ENCODE measurements at places on chromosomes 5 and 9.

GRCh38 chr5:22560147-22560546 lies 293.0 kb downstream of the CDH12 start:
- DNase-seq, result peak; percentile 39

- no peak for DNase-seq
These were observed 80.5 kb upstream of the LMX1B start for GRCh38 chr9:126532951-126533925.

DNA sequence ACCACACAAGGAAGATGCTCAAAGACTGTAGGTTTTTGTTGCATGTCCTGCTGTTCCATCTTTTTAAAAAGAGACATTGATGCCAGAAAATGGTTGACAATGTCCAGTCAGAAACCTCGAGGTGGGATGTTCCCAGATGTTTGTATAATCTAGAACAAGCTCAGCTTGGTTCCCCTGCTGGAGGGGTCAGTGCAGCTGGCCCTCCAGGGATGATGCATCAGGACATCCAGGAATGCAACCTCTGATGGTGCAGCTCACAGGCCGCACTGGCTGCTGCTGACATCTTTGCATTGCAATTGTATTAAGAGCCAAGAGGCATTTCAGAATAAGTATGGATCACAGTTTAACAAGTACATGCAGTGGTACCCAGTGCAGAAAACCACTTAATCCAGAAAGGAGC lies 122.4 kb downstream of the MED10 start:
- DNase-seq, result no peak

DNA sequence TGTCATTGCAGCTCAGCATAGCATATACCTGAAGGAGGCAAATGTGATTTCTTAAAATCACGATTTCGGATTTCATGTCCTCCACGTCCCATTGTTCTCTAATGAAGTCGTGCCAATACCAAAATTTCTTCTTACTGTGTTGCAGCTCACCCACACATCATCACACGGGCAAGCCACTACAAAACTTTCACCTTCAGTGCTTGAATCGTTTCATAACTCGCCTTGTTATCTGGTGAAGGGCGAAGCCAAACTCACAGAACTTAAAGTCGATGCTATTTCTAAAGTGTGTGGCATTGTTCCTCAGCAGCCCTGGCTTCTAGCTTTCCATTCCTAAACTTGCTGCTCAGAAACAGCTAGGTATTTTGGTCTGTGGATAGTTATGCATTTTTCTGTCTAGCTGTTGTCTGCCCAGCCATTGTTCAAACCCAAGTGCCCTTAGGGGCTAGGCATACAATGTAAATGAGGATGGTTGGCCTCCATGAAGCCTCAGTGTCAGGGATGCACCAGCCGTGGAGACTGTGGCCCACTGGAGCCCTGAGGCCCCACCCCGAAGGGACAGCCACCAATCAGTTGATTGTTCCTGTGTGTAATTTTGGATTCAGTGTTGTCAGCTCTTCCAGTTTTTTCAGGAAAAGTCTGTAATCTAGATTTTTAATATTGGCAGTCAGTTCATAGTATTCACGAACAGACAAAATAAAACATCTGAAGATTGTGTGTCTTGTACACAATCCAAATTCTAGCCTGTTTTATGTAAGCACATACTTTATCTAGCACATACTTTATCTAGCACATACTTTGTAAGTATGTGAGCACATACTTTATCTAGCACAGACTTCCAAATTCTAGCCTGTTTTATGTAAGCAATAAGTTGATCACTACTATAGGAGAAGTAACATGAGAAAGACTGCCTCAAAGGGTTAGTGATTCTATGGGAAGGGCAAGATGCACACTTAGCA lies 112.8 kb downstream of the DAPK1 start:
- DNase-seq, result no peak

DNA sequence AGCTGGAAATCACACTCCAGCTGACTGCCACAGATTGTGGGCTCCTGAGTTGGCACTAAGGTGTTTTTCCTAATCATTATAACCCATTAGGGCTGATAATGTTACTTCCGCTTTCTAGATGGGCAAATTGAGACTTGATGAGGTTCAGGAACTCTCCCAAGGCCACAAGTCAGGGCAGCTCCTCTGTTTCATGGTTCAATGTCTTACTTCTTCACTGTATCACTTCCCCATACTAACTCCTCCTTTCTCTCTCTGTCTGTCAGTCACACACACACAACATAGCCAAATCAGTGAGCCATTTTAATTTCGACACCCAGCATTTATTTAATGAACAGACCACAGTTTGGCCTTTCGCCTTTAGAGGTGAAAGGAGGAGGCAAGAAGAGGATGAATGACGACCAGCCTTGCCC lies 17.8 kb upstream of the TRAF1 start:
- no peak for DNase-seq

- no peak for DNase-seq
These were observed 519.6 kb downstream of the CTNND2 start for GRCh38 chr5:11384441-11385250.

- no peak for DNase-seq
These were observed 22.4 kb upstream of the CYLC2 start for GRCh38 chr9:102972780-102973179.

DNA sequence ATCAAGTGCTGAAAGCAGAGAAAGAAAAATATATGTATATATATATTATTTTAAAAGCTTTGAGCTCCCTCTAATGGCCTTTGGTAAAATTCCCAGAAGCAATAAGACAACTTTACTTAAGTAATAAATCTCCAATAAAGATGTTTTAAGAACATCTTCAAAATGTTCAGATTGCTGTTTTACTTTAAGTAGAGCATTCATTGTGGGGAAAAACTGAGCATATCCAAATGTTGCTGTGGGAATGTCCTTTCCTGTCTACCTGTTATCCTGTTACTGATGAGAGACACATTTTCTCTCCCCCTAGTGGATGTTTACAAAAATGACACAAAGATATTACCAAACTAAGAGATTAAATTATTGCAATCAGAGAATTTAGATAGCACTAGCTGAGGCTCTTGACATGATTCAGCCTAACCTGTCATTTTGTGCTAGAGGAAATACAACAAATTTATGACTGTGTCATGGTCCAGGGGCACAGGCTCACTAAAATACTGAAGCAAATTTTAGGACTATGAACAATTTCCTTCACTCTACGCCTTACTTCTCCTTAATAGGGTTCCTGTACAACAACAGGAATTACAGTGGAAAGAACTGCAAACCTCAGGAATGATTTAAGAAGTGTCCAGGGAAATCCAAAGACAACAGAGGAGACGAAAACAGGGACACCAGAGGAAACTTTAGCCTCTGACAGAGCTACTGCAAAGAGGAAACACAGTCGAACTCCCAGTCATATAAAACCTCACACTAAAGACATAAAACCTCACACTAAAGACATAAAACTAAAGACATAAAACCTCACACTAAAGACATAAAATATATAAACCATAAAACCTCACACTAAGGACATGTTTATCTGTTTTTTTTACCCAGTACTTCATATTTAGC lies 24.3 kb upstream of the PRRC1 start:
- DNase-seq, result no peak

GRCh38 chr9:72065076-72065475 lies 4.7 kb upstream of the C9orf57 start:
- DNase-seq, result no peak

DNA sequence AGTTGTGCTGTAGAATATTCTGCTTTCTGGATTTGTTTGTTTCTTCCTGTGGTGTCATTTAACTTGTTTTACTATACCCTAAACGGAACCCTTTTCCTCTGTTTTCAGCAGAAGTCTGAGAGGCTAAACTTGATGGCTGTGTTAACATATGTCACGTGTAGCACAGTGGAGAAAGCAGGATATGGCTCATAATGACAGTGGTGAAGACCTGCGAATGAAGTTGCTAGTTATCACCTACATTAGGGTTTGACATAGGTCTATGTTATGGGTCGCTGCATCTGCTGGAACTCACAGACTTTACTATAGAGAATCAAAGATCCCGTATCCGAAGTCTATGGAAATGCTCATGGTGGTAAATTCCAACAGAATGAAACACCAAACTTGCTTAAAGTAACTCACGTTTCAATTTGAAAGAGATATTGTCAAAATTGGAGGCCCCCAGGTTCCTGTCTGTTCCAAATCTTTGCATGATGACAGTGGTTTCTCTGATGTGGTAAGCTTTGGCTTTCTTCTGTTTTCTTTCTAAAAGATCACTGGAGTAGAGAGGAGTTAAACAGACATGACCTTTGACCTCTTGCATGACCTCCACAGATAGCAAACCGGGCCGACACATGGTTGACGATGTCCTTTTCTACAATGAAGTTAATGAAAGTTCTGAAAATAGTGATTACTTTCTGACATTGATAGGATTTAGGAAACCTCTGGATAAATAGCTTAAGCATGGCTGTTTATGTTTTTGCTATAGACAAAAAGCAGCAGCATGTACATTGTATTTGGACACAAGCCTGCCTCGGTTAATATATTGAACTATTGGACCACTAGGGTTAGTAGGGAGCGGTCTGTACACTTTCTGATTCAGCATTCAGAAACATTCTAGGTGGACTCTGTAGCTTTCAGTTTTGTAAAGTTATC lies 3.1 kb upstream of the CATSPER3 start:
- DNase-seq, result no peak

DNA sequence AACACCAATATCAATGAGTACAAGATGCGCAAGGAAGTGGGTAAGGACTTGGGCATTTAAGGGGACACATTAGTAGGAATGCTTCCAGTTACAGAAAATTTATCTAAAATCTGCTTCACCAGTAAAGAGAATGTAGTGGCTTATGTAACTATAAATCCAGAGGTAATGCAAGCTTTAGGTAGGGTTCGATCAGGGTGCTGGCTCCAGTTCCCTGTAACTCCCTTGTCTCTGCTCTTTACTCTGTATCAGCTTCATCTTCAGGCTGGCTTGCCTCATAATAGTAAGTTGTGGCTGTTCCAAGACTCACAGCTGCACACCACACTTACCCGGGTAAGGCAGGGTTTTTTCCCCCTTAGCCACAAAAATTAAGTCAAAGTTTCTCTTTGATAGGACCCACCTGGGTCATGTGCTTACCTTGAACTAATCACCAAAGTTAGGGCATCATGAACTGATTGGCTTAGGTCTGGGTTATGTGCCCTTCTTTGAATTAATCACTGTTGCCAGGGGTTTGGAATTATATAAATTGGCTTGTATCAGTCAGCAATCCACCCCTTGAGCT lies 35.5 kb downstream of the ARHGEF37 start:
- no peak for DNase-seq

- no peak for DNase-seq
These were observed 16.7 kb upstream of the HSD17B4 start for GRCh38 chr5:119435436-119436132.

Data from AG09319 (cell line).